Esophagus (tissue), 2 donors: ENCODE measurements at places on chromosomes 2 and 18. TPM values are rescaled to one million over a fixed set of nuclear protein-coding genes. Genes with fewer than 3 reads are reported as not detected.

GPR55 gene
- polyA plus RNA-seq = 0.28 TPM

AKAIN1 gene
- polyA plus RNA-seq = not detected

SERPINB13 gene
- 233 TPM for polyA plus RNA-seq

LOXHD1 gene
- 0.02 TPM for polyA plus RNA-seq
